ENCODE measurements at places on chromosomes 1 and 21.

DNA sequence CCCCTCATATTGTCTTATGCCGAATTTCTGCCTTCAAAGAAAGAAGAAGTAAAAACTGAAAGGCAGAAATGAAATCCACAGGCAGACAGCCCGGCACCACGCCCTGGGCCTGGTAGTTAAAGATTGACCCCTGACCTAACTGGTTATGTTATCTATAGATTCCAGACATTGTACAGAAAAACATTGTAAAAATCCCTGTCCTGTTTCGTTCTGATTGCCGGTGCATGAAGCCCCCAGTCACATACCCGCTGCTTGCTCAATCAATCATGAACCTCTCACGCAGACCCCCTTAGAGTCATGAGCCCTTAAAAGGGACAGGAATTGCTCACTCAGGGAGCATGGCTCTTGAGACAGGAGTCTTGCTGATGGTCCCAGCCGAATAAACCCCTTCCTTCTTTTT, 49.3 kb downstream of the JMJD4 start:
- no peak for DNase-seq

GRCh38 chr1:63662841-63663240, 69.6 kb downstream of the PGM1 start:
- DNase-seq, result peak; percentile 70

- peak; percentile 62 for DNase-seq
Measured at GRCh38 chr1:235835226-235835625, 31.5 kb downstream of the LYST start.

- DNase-seq, result no peak
Measured at GRCh38 chr1:192739476-192740184, 69.2 kb upstream of the RGS2 start.

GRCh38 chr1:93576746-93577145, 104.9 kb downstream of the BCAR3 start:
- no peak for DNase-seq

GRCh38 chr1:77831976-77832711, 52.7 kb downstream of the MIGA1 start:
- peak; percentile 86 for DNase-seq

- DNase-seq, result peak; percentile 62
Measured at GRCh38 chr1:54791880-54792522, 9.1 kb downstream of the TTC22 start.

DNA sequence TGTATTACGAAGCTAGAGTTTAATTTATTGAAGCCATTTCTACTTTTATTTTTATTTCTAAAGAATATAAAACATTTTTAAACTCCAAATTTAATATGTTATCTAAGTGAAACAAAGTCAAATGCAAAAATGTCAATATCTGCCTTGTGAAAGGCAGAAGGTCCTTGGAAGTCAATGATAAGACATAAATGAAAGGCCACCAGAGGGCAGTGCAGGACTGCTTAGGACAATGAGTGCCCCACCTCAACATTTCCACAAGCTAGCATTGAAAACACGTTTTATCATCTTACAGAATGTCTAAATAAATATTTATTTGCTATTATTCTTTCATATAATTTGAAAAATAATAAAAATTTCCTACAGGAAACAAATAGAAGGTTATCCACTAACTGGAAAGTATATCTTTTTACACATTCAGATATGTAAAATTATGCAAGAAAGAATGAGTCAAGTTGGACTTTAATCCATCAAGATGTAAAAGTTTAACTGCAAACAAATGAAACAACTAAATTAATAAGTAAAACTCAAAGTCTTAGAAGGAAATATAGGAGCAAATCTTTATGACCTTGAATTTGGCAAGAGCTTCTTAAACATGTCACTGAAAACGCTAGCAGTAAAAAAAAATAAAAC, 140.1 kb upstream of the FMN2 start:
- peak; percentile 77 for DNase-seq

- DNase-seq, result peak; percentile 37
Measured at GRCh38 chr1:107990606-107991005, 25.6 kb upstream of the VAV3 start.

- no peak for DNase-seq
Measured at GRCh38 chr21:45836694-45837670, 144.6 kb upstream of the COL6A1 start.

DNA sequence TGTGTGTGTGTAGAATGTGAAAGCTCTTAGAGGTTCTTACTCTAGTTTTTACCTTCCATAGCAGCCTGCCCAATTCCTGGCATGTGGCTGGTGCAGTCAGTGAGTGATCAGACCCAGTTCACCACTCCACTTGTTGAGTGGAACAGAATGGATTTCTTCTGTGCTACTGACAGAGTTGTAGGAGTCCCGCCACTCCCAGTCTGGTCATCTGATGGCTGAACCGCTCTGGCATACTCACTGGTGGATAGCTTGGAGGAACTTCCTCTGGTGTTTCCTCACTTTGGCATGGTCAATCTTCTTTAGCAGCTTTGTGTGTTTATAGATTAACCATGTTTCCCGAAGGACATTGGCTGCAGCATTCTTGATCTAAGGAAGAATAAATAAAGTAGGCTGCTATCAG, 106.7 kb upstream of the ADAR start:
- DNase-seq, result peak; percentile 49

DNA sequence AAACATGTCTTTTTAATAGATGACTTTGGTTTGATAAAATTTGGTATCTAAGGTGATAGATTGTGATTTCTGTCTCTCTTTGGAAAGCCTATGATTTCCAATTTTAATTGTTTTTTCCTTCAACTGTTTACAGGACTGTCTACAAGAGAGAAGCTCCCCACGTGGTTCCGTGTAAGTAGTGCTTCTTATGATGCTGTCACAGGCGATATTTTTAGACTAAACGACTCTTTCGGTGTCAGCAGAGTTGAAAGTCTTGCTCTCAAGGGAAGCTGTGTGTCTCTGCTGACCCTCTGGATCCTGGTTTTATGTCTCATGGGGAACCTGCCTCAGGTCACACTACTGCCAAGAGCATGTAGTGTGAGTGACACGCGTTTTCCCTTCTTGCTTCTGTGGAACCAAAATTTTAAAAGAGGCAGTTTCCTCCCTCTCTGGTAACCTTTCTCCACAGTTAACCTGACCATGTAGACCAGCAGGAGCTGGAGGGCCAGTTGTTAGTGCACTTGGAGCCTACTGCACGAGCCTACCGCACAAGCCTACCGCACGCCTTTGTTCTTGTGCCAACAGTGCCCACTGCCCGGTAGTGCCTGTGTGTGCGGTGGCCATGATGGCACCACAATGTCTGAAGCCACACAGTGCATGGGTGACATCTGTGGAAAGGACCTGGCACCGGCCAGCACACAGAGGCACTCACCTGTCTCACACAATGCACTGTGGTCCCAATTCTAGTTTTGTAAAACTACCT, 91.9 kb downstream of the PCBP3 start:
- DNase-seq, result no peak

- no peak for DNase-seq
Measured at GRCh38 chr1:69836971-69837636, 269.4 kb downstream of the LRRC7 start.

GRCh38 chr1:3698660-3699408, 46.5 kb downstream of the TP73 start:
- no peak for DNase-seq

- no peak for DNase-seq
Measured at GRCh38 chr1:160907976-160908375, 23.0 kb upstream of the ITLN1 start.

DNA sequence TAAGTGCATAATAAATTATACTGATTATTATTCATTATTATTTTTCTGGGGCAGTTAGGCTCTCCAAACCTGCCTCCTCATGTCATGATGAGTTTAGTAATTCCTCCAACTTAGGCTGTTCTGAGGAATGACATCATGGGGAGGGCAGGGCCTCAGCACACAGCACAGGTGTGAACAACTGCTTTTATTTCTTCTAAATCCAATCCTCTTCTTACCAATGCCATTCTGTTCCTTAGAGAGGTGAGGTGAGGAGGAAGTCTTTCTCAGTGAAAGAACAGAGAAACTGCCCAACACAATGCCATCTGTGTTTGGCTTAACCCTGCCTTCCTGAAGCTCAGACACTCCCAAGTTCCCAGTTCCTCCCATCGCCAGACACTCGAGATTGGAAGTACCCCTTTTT, 45.4 kb upstream of the WASF2 start:
- no peak for DNase-seq

- DNase-seq, result no peak
Measured at GRCh38 chr1:95615421-95615820, 381.4 kb downstream of the RWDD3 start.

DNA sequence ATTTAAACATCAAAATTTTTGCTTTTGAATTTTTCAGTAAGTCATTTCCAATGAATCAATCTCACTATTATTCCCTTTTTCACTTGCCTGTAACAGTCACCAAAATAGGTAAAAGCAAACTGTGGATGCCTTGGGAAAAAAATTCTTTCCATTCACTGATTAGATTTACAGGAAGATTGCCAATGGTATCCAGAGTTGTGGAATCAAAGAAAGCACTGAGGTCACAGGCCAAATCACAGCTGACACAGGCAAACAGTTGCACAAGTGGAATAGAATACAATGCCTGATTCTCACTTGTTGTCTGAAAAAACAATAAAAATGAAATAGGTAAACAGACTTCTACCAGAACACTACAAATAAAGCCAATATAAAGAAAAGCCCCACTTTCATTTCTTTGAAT, 48.4 kb downstream of the LTN1 start:
- peak; percentile 55 for DNase-seq

DNA sequence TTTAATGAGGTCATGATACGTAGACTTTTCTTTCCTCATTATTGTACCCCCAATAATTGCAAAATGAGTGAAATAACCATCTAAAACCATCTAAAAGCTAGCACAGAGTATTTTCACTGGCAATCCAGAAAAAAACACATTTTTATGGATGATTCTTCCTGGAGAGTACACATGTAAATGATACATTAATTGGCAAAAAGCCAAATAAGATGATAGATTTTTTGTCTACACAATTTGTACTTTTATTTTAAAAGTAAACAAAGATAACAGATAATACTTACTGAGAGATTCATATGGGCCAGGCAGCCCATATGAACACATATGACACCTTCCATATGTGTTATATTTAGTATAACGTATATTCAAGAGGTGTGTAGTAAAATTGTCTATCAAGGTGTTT, 2.5 kb upstream of the KRTAP19-7 start:
- DNase-seq, result no peak

- no peak for DNase-seq
Measured at GRCh38 chr1:177952691-177953090, 17.2 kb downstream of the SEC16B start.

DNA sequence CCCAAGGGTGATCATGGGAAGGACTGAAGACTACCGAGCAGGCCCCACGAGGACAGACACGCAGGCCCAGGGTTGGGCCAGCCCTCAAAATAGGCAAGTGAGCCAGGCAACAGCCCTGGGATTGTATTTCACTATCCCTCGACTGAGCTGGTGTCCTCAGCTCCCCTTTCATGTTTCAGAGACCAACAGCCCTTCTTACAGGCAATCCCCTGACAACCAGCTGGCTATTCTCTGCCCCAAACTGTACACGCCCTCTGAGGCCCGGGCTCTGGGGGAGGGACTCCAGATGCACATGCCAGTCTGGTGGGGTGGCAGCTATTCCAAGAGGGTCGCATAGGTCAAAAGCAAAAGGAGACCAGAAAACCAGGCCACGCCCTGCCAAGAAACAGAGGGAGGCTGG, 243.0 kb downstream of the TOMM20 start:
- no peak for DNase-seq

- DNase-seq, result no peak
Measured at GRCh38 chr1:43644558-43644957, 5.4 kb upstream of the KDM4A start.

- peak; percentile 70 for DNase-seq
Measured at GRCh38 chr1:10724948-10725847, 71.2 kb downstream of the CASZ1 start.

DNA sequence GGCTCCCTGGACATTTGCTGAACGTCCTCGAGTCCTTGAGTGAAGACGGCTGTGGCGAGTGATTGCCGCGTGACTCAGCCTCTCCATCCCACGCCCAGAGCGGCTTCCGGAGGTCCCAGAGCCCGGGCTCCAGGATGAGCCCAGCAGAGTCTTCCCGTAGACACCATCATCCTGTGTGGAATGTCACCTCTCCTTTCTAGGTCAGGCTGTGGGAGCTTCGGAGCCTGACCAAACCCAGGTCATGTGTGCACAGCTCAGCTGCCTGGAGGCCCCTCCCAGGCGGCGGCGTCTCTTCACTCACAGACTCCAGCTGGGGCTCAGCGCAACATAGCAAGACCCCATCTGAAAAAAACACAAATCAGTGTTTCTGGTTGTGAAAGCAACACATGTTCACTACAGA, 38.2 kb downstream of the PRKCZ start:
- peak; percentile 73 for DNase-seq

DNA sequence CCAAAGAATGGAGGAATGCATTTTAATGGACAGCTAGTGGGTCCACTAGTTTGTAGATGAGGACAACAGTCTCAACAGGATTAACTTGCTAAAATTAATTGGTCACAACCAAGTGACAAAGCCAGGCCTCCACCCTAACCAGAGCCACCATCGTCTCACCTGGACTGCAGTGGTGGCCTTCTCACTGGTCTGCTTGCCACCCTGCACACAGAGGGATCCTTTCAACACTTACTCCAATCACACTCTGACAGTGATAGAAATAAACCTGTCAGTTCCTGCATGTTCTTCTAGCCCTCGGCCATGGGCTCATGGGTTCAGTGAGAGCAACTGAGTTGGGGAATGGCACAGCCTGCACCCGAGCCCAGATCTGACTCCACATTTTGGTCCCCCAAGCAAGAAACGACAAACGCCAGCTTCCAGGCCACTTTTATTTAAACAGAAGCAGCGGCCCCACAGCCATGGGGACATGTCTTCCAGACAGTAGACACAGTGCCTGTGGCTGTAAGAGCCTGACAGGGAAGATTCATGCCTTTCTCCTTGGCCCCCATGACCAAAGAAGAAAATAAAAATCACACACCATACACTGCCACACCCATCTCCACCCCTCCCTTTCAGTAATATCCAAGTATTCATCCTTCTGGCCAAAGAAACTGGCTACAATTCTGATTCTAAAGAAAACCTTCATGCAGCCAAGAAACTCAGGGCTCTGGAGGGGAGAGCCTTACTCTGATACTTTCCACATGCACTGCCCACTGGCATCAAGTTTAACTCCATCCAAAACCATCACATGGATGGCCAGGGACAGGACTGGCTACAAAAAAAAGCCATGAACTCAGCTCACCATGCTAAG, 37.6 kb downstream of the DHCR24 start:
- no peak for DNase-seq

- DNase-seq, result no peak
Measured at GRCh38 chr21:45270306-45270821, 17.3 kb downstream of the POFUT2 start.

DNA sequence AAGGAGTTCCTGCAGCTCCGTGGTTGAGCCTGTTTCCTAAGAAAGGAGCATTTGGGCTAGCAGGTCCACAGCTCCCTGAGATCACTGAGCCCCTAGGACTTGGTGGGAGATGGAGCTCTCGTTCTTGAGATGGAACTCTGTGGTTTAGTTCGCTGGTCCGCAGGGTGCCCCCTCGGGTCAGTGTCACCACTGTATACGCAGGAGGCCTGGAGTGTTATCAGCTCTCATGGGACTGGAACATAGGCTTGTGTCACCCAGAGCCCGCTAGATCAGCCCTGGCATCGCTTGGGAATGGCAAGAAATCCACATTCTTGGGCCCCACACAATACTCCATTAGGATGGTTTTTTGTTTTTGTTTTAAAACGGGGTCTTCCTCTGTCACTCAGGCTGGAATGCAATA, 3.6 kb downstream of the SNAP47 start:
- DNase-seq, result no peak

Measured in fibroblast of mammary gland (primary cell).